Activated naive CD4-positive, alpha-beta T cell (primary cell): ENCODE measurements at places on chromosomes 1 and 21.

- DNase-seq, result no peak
These were observed 56.7 kb upstream of the NTPCR start for GRCh38 chr1:232893481-232894313.

GRCh38 chr21:23664193-23664694 lies 1943.0 kb downstream of the MRPL39 start:
- DNase-seq, result no peak

GRCh38 chr1:22137004-22137720 lies 5.7 kb downstream of the WNT4 start:
- DNase-seq, result no peak

DNA sequence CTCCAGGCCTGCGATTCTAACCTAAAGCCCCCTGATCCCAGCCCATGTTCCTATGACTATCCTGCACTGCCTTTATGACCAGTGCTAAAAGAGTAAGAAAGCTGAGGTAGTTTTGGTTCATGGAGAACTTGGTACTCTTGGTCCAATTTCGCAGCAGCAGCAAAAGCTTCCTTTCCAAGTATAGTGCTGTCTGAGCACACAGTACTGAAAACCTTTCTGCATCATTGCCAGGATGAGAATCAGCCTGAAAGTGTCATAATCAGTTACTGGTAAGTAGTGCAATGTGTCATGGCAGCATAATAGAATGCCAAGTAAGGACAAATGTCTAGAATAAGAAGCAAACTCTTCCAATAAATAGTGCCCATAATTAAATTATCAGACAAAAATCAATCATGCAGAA lies 889.6 kb upstream of the ADGRL4 start:
- DNase-seq, result no peak

DNA sequence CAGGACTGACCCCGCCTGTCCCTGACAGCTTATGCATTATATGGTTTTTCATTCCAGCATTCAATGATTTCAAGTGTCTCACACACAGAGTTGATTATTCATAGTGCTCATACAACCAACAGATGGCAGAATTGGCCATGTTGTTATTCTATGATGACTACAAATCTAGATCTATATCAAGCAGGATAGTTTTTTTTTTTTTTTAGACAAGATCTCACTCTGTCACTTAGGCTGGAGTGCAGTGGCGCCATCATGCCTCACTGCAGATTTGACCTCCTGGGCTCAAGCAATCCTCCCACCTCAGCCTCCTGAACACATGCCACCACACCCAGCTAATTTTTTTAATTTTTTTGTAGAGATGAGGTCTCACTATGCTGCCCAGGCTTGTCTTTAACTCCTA lies 40.1 kb upstream of the LRRC8D start:
- no peak for DNase-seq

DNA sequence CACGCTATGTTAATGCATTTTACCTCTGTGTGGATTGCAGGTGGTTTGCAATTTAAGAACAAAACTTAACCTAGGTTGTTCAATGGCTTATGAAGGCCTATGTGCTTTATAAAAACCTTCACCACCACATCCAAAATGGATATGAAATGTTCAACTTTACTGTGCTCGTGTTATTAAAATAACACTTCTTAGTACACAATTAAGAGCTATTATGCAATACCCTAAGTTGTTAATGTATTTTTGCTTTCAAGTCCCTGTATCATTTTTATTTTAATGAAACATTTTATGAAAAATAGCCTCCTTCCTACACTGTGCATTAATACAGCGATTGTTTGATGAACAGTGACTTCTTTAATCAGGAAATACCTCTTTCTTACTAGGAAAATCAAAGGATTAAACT lies 12.0 kb downstream of the NCAM2 start:
- no peak for DNase-seq

- DNase-seq, result no peak
These were observed 123.4 kb upstream of the CSF3R start for GRCh38 chr1:36605942-36606640.

DNA sequence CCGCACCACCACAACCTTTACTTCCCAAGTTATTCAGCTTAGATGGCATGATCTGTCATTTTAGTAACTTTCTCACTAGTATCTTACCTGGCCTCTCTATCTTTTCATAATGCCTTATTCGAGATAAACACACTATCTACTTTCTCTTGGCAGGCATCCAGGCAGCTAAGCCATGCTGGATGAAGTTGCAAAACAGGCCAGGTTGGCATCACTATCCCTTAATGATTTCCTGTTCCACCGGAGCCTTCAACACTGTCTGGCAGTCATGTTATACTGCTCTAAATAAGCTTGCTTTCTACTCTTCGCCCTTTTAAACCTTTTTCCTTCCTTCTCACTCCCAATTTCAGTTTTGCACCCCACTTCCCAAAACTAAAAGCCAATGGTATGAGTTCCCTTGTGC lies 12.0 kb upstream of the KCNH1 start:
- DNase-seq, result no peak

DNA sequence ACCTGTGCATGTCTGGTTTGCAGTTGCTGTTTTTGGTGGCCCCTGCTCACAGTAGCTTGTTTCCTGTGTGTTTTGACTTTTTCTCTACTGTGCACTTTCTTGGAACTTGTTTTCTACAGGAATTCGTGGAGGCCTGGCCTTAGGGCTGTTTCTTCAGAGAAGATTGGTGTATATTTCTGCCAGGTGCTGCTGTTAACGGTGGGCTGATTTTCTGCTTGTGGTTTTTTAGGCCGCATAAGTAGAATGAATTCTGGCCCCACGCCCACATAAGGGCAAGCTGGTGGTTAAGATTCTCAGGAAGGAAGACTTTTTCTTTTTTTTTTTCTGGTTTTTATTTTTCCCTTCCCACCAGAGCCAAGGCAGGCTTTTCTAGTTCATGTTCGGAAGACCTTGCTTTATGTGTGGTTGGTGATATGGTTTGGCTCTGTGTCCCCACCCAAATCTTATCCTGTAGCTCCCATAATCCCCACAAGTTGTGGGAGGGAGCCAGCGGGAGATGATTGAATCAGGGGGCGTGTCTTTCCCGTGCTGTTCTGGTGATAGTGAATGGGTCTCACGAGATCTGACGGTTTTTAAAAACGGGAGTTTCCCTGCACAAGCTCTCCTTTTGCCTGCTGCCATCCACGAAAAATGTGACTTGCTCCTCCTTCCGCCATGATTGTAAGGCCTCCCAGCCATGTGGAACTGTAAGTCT lies 71.5 kb upstream of the DISP3 start:
- no peak for DNase-seq

DNA sequence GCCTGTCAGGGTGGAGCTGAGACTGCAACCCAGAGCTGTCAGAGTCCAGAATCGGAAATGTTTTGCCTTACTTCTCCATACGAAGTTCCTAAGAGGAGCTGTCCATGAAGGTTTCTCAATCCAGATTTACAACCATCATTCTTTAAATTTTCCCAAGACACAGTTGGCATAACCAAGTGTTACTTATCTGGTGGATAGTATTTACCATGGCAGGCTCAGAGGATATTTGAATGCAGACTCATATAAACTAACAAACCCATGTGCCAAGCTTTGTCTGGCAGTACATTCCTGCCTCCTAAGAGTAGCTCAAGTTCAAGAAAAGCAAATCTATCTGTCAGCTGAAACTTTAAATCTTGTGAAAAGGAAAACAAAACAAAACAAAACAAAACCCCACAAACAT lies 267.9 kb downstream of the ZNF326 start:
- DNase-seq, result no peak

DNA sequence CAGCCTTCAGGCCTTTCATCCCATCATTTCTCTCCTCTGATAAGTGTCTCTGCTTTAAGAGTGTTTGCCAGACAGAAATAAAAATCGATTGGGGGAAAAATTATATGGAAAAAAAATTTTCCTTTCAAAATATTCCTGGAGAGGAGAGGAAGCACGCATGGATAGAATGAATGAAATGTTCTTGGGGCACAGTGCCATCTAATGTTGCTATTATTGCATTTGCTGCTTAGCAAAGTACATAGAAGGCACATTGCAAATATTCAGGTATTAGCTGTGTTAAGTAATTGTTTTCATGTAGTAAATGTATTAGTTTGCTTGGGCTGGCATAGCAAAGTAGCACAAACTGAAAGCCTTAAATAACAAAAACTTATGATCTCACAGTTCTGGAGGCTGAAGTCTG lies 18.1 kb downstream of the B3GALT5 start:
- DNase-seq, result no peak

DNA sequence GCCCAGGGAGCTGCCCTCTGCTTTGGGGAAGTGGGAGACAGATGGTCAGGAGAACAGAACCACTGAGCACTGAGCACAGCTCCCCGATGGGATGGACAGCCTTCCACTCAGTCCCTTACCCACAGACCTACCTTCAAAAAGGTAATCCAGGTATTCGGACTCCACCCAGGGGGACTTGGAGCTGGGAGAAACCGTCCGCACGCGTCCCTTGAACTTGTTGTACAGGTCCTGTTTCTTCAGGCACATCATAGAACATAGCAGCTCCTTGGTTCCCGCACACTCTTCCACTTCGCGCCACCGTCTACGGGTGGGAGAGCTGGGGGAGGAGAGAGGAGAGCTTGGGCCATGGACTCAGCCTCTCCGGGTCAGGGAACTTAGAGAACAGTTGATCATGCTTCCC lies 17.8 kb downstream of the IFNLR1 start:
- DNase-seq, result no peak

DNA sequence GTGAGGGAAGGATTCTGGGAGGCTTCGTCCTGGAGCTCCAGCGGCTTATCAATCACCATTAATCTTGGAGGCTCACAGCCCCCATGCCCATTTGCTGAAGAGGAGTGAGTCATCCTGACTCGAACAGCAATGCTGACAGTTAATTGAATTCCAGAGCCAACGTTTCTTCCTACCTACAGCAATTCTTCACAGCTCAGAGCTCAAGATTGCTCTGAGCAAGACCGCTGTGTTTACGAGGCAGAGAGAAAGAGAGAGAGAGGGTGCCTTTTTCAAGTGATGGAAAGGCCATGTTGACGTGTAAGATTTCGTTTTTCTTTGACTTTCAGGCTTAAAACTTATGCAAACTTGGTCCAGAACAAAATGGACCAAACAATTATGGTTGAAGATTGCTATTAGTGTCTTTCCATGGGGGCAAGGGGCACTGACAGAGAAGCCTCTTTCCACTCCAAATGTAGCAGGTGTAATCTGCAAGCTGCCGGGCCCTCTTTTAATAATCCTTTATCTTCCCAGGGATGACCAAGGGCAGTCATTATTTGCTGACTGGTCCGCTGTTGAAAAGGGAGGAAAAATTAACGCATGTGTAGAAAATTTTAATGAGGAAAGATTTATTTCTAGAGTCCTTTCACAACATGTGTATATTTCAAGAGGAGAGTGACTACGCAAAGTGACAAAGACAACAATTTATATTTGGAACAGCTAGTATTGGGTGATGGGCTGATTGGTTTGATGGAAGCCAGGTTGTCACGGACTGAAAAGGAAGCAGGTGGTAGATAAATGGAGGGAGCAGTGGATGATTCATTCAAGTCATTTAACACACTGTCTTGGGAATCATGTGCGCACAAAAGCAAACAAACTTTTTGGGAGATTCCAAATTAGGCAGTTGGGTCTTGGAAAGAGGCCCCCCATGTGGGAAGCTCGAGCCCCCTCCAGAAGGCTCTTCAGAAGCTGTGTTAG lies 136.1 kb upstream of the IRF2BP2 start:
- DNase-seq, result no peak

DNA sequence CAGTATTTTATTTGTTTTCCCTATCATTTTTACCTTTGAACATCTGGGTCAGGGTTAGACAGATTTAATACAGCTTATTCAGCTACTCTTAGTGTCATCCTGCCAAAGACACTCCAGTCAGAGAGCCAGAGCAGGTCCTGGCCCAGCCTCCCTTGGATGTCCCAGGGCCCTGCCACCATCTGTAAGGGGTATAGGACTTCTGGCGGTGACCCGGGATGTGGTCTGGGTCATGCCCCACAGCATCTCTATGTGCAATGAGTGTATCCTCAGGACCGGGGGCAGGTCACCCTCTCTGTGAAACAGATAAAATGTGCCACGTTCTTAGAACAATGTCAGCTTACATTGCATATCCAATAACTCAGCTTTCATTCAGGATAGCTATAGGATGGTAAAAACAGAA lies 37.8 kb upstream of the PRSS38 start:
- DNase-seq, result no peak

DNA sequence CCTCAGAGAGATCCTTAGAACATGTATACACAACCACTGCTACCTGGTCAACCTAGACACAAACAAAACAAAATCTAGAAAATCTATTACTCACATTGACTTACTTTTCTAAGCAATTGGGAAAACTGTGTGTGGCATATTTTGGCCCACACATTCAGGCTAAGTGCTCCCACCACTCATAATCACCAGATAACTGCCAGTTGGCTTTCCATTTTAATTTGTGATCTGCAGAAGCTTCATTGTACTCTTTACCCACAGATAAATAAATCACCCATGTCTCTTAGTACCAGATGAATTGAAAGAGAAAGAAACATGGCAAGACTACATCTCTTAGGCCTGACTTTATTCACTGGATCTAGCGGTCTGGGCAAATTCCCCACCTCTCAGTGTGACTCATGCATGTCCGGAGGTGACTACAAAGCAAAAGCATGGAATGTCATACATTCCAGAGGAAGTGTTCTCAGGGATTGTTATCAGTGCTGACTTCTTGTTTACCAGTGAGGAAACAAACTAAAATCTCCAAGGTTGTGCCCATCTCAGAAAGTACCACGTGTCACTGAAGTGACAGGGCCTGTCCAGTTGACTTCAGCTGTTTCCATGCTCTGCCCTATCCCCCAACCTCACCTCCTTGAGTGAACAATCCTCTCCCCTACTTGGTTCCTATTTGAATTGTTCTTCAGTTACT lies 52.4 kb upstream of the BCL10 start:
- DNase-seq, result no peak

DNA sequence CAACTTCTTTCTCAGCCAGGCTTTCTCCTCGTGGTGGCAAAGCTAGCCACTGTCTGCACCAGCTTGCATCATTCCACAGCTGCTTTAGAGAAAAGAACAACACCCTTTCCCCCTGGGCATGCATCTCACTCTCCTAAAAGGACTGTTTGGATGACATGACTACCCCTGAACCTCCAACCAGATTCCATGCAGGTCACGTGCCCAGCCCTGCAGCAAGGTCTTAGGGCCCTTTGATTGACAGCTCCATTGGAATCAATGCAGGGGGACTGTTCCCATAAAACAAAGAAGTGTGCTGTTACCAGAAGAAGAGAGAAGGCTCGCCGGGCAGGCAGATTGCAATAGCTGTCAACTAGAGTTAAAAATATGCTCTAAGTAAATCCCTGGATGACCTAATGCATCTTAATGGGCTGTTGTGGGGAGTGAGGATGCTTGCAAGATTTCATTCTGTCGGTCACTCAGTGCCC lies 24.4 kb downstream of the KCNA2 start:
- no peak for DNase-seq
